Stimulated activated CD8-positive, alpha-beta memory T cell treated with anti-CD3 and anti-CD28 coated beads, Interleukin-15, amount 100 ng/mL, for 48 hours (primary cell): ENCODE measurements at places on chromosomes 5 and 9.

- DNase-seq, result no peak
These were observed 35.6 kb downstream of the BRINP1 start for GRCh38 chr9:119333507-119334229.

GRCh38 chr9:96075111-96075510 lies 199.6 kb downstream of the ERCC6L2 start:
- DNase-seq, result no peak

- DNase-seq, result no peak
These were observed 79.8 kb downstream of the RICTOR start for GRCh38 chr5:38994324-38994927.

DNA sequence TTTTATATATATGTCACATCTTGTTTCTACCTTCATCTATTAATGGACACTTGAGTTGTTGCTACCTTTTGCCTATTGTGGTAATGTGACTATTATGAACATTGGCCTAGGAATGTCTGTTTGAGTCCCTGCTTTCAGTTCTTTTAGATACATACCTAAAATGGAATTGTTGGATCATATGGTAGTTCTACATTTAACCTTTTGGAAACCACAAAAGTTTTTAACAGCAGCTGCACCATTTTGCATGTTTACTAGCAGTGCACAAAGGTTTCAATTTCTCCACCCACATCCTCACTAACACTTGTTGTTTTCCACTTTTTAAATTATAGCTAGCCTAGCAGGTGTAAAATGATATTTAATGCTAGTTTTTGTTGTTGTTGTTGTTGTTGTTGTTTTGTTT lies 88.4 kb downstream of the GALNT10 start:
- no peak for DNase-seq

- no peak for DNase-seq
These were observed 54.1 kb downstream of the PSMB7 start for GRCh38 chr9:124361128-124361527.

DNA sequence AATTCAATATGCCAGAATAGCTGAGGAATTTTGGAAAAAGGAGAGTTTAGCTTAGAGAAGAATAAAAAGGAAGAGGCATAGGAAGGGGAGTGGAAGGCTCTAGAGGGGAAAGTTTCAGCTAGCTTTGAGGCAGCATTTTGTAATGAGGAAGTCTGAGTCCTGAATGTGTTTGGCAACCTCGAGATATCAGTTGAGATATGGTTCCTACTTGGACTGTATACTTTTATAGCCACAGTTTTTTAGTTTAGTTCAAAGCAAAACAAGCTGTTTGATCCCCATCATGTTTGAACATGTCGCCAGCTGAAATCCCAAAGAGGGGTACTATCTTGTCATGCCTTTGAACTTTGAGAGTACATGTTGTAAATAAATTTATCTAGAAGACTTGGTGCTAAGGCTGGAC lies 559.0 kb upstream of the FTMT start:
- no peak for DNase-seq

GRCh38 chr5:96880444-96881164 lies 4.3 kb downstream of the ERAP2 start:
- no peak for DNase-seq

- no peak for DNase-seq
These were observed 9.6 kb downstream of the MSANTD3 start for GRCh38 chr9:100436571-100436970.

DNA sequence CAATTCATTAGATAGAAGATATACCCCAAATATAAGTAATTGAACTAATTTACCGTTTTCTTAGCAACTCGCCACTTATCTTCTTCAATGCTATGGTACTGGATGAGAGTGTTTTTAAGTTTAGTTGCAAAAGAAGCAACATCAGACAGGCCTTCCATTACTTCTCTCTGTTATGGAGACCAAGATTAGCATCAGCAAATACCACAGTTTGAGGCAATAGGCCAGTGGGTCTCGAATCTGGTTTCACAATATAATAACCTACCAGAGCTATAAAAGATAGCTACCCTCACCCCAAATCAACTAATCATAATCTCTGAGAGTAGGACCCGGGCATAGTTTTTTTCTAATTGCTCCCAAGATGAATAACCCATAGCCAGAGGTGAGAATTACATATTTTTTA lies 5.1 kb downstream of the STARD4 start:
- no peak for DNase-seq

- no peak for DNase-seq
These were observed 6.8 kb upstream of the DOLPP1 start for GRCh38 chr9:129074106-129074505.
